ENCODE measurements at places on chromosomes 11 and 22. TPM values are rescaled to one million over a fixed set of nuclear protein-coding genes. Genes with fewer than 3 reads are reported as not detected.

The EXPH5 gene
- 1.9 TPM for total RNA-seq

The KRTAP5-7 gene
- total RNA-seq: not detected

The NTM gene
- total RNA-seq: not detected

The YPEL4 gene
- total RNA-seq: 1.1 TPM

The TEX12 gene
- total RNA-seq: 0.54 TPM

The OR51B4 gene
- not detected for total RNA-seq

GRCh38 chr22:47601666-47602065, 839.2 kb downstream of the TBC1D22A start:
- DNase-seq: no peak

GRCh38 chr11:3375552-3375951, 3.4 kb downstream of the ZNF195 start:
- DNase-seq: no peak

GRCh38 chr11:131025020-131025419, 108.7 kb upstream of the SNX19 start:
- no peak for DNase-seq

DNA sequence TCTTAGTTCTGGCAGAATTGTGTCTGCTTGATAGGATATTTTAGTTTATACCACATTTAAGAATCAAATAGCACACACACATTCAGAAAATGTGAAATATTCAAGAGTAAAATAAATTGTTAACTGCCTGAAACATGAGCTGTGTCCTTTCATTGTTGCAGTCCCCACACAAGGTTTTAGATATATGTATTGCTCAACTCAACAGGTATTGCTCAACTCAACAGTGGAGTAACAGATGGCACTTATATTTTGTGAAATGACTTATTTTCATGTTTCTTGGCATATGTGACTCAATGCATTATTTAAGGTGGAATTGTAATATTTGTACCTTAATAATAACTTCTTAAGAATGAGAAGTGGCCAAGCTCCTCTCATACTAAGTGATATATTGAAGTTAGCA, 760.3 kb downstream of the CNTN5 start:
- no peak for DNase-seq

DNA sequence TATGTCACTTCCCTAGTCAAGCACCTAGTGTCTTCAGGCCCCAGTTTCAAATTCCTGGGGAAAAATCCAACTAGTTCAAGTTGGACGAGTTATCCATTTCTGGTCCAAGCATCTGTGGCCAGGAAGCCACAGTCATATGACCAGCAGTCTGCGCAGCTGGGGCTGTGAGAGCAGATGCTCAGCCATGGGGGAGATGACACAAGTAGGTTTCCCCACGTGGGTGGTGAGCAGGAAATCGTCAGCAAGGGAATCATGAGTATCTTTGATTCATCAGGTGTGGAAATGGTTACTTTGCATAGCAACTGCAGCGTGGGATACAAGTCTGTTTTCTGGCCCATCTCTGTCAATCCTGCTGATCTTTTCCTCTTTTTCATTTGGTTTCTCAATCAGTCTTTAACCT, 185.3 kb downstream of the C11orf91 start:
- no peak for DNase-seq

DNA sequence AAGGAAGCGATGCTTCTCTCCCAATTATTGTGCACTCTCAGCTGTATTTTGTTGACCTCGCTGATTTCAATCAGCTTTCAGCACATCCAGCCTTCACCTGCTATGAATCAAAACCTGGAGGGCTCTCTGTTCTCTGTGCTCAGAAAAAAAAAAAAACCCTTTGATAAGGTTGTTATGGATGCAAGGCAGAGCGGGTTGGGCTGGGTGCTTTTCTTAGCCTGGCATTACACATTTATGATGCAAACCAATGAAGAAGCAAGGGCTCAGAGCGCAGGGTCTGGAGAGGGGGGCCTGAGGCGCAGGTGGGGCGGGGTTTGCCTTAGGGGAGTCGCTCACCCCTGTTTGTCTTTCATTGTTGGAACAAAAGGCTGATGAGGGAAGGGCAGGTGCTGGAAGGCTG, 86.0 kb upstream of the CADM1 start:
- no peak for DNase-seq

- DNase-seq: no peak
These were observed 19.3 kb upstream of the CD5 start for GRCh38 chr11:61082931-61083531.

DNA sequence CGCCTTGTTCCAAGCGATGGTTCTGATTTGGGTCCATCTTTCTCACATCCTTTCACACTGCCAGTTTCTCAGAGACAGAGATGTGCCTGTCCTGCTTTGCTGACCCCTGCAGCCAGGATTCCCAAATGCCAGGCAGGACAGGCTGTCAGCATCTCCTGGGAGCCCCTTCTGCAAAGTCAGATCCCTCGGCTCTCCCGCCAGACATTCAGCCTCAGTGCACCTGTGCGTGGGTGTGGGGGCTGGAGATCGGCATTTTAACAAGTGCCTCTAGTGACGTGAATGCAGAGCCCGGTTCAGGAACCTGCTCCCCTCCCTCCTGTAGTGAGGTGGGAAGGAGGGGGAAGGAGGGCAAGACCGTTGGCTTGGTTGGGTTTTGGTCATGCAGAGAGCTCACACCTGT, 108.9 kb upstream of the FGF3 start:
- no peak for DNase-seq

- DNase-seq: no peak
These were observed 27.1 kb upstream of the ACR start for GRCh38 chr22:50710886-50711285.
